ENCODE measurements at places on chromosomes 12 and 14.

DNA sequence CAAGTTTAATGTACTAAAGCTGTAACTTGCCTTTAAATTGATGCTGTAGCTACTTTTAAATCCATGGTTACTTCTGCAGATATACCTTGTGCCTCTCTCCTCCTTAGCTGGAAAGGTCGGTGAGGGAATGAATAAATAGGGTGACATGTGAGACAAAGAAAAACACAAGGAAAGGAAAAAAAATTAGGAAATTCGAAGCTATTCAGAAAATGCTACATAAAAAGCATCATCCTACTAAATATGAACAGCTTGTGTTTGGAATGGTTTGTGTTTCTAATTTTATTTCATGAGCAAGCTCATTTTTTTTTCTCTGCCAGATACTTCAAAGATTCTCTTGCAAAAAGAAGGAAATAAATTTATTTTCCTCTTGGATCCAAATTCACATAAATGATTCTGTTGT lies 186.3 kb upstream of the NUDT4 start:
- DNase-seq = no peak

DNA sequence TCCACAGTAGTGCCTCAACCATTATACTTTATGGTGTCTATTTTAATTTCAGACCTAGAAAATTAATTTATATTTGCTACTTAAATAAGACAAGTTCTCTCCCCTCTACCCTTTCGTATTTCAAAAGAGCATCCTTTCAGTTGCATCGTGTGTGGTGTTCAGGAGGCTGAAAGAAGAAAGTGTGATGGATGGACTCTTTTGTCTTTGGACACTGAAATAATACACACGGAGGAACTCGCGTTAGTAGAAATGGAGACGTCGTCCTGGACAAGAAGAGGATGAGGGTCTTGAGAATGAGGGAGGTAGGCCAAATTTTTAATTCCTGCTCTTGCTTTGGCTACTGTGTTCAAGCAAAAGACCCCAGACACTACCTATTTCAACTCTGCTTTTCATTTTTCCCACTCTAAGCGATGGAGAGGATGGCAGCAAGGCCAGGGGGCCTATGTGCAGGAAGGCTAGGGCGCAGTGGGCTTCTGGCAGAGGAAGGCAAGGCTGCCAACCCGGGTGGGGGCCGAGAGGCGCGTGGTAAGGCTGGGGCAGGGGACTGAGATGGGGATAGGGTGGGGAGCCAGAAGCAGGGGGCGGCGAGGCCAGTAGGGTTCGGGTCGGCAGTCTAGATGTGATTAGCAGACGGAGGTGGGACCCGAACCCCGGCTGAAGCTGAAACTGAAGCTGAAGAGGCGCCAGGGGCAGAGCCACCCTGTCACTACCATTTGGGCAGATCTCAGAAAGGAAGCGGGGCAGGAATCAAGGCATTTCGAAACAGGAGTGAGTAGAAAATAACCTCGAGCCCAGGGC lies 722 bp downstream of the TMED8 start:
- peak; percentile 53 for DNase-seq

- DNase-seq = no peak
Measured at GRCh38 chr12:78143717-78144116, 313.0 kb downstream of the NAV3 start.

DNA sequence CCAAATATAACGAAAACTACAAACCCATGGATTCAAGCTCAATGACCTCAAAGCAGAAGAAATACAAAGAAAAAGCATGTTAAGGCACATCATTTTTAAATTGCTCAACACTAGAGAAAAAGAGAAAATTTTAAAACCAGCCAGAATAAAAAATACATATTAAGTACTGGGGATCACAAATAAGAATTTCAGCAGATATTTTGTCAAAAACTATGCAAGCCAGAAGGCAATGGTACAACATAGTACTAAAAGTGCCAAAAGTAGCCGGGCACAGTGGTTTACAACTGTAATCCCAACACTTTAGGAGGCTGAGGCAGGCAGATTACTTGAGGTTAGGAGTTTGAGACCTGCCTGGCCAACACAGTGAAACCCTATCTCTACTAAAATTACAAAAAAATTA lies 10.2 kb downstream of the SGPP1 start:
- no peak for DNase-seq

- DNase-seq = no peak
Measured at GRCh38 chr12:31089072-31089471, 15.4 kb downstream of the DDX11 start.

GRCh38 chr14:92609955-92610354 lies 96.4 kb downstream of the RIN3 start:
- no peak for DNase-seq
